ENCODE measurements at places on chromosomes 5 and 9. TPM values are rescaled to one million over a fixed set of nuclear protein-coding genes. Genes with fewer than 3 reads are reported as not detected.

Gene RAI14
- 12.5 TPM for total RNA-seq

Gene FLT4
- total RNA-seq, result 7.9 TPM

Gene MYOZ3
- under 0.01 TPM for total RNA-seq

Gene SAXO1
- total RNA-seq, result 0.29 TPM

Gene WNT8A
- total RNA-seq, result not detected

GRCh38 chr9:129225815-129226214, 47.8 kb upstream of the IER5L start:
- H3K27me3 ChIP-seq, result no peaks in the 10 kb centered on the region
- no peak overlapping the region for H3K4me3 ChIP-seq
- H3K27ac ChIP-seq, result peak overlapping the region; percentile 74

DNA sequence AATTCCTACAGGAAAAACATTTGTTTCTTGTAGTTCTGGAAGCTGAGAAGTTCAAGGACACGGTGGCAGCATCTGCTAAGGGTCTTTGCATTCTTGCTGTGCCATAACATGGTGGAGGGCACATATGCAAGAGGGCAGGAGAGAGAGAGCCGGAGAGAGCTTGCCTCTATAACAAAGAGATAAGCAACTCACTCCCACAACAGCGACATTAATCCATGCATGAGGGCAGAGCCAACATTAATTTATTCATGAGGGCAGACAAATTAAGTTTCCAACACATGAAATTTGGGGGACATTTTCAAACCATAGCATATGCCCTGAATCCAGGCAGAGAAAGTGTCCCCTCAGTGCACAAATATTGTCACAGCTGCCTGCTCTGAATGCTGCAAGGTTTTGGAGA, 4.4 kb upstream of the GTF3C5 start:
- DNase-seq, result no peak
- H3K4me1 ChIP-seq, result no peaks in the 10 kb centered on the region
- H3K27ac ChIP-seq, result no peak overlapping the region
- H3K4me3 ChIP-seq, result no peak overlapping the region
- H3K27me3 ChIP-seq, result no peaks in the 10 kb centered on the region

DNA sequence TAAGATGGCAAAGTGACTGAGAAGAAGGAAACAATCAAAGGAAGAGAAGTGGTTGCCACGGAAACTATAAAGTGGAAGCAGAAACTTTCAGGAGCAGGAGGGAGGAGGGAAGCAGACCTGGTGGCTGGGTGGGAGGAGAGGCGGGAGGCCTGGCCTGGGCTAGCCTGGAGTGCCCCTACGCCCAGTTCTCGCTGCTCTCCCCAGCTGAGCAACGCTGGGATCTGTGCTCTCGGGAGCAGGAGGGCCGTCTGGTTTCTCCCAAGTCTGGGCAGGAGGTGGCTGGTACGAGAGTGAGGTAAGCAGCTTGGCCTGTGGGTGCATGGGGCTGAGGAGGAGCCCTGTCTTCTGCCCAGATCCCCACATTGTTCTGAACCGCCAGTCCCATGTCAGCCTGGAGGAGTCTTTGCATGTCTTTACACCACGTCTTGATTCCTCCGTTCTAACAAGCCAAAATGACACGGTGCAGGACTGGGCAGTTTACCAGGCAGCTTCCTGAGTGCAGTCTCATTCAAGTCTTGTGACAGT, 15.0 kb upstream of the DAB2IP start:
- H3K4me1 ChIP-seq, result no peaks in the 10 kb centered on the region
- no peaks in the 10 kb centered on the region for H3K36me3 ChIP-seq
- H3K27me3 ChIP-seq, result no peaks in the 10 kb centered on the region
- no peak overlapping the region for H3K4me3 ChIP-seq

GRCh38 chr5:109939116-109939682, 249.5 kb downstream of the MAN2A1 start:
- H3K36me3 ChIP-seq, result no peaks in the 10 kb centered on the region
- H3K4me3 ChIP-seq, result no peak overlapping the region
- DNase-seq, result no peak
- H3K4me1 ChIP-seq, result no peaks in the 10 kb centered on the region
- no peaks in the 10 kb centered on the region for H3K27me3 ChIP-seq
- no peak overlapping the region for H3K27ac ChIP-seq

- no peak overlapping the region for H3K4me3 ChIP-seq
- no peak for DNase-seq
- H3K36me3 ChIP-seq, result no peaks in the 10 kb centered on the region
- no peaks in the 10 kb centered on the region for H3K27me3 ChIP-seq
- no peak overlapping the region for H3K27ac ChIP-seq
- no peaks in the 10 kb centered on the region for H3K4me1 ChIP-seq
Observed at GRCh38 chr9:12930906-12931305, 156.1 kb downstream of the LURAP1L start.

DNA sequence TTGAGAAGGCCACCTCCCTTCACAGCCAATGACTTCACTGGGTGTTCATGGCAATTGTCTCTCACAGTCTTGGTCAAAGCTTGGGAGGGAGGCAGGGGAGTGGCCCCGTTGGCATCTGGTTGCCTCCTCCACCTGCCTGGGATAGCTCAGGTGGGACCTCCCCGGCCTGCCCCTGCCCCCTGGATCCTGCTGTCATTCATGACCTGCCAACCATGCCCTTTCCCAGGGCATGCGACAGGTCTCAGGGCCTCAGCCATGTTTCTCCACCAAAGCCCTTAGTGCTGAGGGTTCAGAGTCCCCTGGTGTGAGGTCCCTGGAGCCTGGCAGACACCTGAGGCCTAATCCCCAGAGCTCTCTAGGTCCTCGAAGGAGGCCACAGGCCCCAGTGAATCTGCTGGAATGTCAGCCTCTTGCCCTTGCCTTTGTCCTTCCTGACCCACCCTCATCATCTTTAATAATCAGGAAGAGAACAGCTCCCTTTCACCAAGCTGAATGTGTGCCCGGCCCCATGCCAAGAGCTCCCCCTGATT, 5.6 kb downstream of the DAB2IP start:
- no peaks in the 10 kb centered on the region for H3K27me3 ChIP-seq
- no peaks in the 10 kb centered on the region for H3K36me3 ChIP-seq
- H3K4me1 ChIP-seq, result no peaks in the 10 kb centered on the region
- no peak for DNase-seq
- H3K4me3 ChIP-seq, result no peak overlapping the region

Measured in breast epithelium (tissue), 4 donors.